ENCODE measurements at places on chromosomes 6 and 20.
A peak's percentile ranks its signal among the peaks of the same experiment; 100 is the strongest.

- peak; percentile 57 for DNase-seq
Measured at GRCh38 chr6:155313602-155314091, 637 bp downstream of the TFB1M start.

GRCh38 chr6:1402369-1402768 lies 13.0 kb downstream of the FOXF2 start:
- no peak for DNase-seq

GRCh38 chr20:34595377-34596184 lies 37.1 kb downstream of the MAP1LC3A start:
- no peak for DNase-seq

GRCh38 chr6:53257001-53257400 lies 91.7 kb downstream of the ELOVL5 start:
- no peak for DNase-seq

GRCh38 chr6:36757206-36757605 lies 59.6 kb downstream of the RAB44 start:
- DNase-seq = no peak

All from BE2C (cell line).